ENCODE measurements at places on chromosomes 2 and 18.

- DNase-seq: no peak
These were observed 1.6 kb downstream of the DSC2 start for GRCh38 chr18:31100436-31101182.

- DNase-seq: no peak
These were observed 98.9 kb downstream of the RNF144A start for GRCh38 chr2:7016148-7016547.

- DNase-seq: no peak
These were observed 172.2 kb downstream of the LDLRAD4 start for GRCh38 chr18:13390711-13391110.

- DNase-seq: no peak
These were observed 9.5 kb downstream of the CAPN10 start for GRCh38 chr2:240596080-240596460.

DNA sequence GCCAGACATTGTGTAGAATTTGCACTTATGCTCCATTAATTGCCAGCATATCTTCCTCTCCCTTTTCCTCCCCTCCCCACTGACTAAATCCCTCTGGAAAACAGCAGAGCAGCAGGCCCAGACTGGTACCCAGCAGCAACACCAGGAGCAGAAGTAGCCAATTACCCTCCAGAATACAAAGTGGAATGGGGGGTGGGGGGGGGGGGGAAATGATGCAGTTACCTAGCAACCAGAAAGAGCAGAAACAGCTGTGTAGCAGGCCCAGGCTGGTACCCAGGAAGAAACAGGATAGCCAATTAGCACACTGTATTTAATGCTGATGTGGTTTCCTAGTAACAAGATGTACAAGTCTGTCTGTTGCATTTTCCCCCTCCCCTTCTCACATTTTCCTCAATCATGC is 52.3 kb downstream of the KLF7 start:
- no peak for DNase-seq

All from myocyte (in vitro differentiated cells).